ENCODE measurements at places on chromosomes 3 and 15. TPM values are rescaled to one million over a fixed set of nuclear protein-coding genes. Genes with fewer than 3 reads are reported as not detected.

TOPBP1 gene
- total RNA-seq, result 78.4 TPM

NME9 gene
- total RNA-seq, result not detected

CAPN7 gene
- total RNA-seq, result 26.5 TPM

NOX5 gene
- 0.26 TPM for total RNA-seq

ST8SIA2 gene
- total RNA-seq, result 0.15 TPM

LRRK1 gene
- 88.0 TPM for total RNA-seq

NAA50 gene
- total RNA-seq, result 208 TPM

MYO5A gene
- 61.1 TPM for total RNA-seq

PPP1R14D gene
- 0.64 TPM for total RNA-seq

All from Panc1 (cell line).